ENCODE measurements at places on chromosomes 2 and 18. TPM values are rescaled to one million over a fixed set of nuclear protein-coding genes. Genes with fewer than 3 reads are reported as not detected.

ABI2 gene
- total RNA-seq, result 30.3 TPM

SERPINB12 gene
- 64.6 TPM for total RNA-seq

MYO3B gene
- total RNA-seq, result 5.5 TPM

TUBB8B gene
- not detected for total RNA-seq

KCNJ3 gene
- 3.2 TPM for total RNA-seq

RTP5 gene
- not detected for total RNA-seq

DNA sequence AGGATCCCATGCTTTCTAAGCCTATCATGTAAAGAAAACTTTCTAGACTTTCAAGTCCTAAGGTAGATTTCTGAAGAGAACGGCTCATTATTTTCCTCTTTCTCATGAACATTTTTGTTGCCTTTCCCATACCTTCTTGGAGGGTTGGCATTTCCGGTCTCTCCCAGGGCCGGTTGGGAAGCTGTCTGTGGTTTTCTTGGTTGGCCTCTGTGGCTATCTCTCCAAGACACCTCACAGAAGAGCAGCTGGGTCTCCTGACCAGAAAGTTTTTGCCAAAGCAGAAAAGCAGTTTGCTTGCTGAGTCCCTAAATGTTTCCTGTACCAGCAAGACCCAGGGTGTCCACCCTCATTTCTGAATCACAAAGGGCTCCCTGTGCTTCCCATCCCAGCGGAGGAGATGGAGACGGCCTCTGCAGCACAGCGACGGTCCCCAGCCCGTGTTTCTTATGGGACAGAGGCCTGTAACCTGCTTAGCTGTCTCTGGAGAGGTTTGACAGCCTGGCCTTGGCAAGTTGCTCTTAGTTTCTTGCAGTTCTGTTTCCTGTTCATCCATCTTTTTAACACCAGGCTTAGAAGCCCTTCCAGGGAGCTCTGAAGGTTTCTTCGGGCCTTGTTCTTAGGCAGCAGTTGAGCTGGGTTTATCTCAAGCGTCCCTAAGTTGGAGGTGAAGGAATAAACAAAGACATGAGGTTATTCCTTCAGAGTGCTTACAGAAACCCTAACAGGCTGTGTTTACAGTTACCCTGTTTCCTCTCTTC is 39.8 kb downstream of the GREB1 start:
- no peak for DNase-seq

DNA sequence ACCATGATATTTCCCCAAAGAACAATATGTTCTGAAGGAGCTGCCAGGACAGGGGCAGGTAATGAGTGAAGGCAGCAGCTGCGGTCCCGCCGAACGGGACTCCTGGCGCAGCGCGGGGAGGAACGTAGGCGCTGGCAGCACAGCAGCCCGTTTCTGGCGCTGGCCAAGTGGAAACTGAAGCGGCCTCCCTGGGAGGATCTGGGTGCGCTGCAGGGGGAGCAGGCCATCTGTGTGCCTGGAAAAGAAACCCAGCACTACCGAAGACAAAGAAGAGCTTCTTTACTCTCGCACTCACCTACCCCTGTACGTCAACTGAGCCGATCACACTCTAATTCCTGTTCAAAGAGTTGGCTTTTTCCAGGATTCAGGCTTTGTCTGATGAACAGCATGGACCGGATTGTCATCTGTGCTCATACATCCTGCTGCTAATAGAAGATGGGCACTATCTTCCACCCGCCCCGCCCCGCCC is 11.8 kb downstream of the G6PC2 start:
- DNase-seq, result no peak

DNA sequence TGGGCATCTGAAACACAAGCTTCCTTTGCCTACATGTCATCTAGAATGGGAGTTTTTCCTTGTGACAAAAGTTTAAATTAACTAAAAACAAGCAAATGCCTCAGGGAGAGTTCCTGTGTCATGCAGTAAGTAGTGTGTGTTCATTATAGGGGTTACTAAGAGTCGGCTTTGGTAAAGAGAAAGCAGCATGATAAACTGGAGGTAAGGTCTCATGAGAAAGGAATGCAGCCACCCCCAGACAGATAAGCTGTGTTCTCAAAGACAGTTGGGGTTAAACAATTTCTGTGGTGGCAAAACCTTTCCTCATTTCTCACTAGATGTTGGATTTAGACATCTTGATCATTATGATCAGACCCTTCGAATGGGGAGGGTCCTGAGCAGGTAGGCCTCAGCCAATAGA is 129.7 kb downstream of the MAP4K4 start:
- DNase-seq, result no peak

DNA sequence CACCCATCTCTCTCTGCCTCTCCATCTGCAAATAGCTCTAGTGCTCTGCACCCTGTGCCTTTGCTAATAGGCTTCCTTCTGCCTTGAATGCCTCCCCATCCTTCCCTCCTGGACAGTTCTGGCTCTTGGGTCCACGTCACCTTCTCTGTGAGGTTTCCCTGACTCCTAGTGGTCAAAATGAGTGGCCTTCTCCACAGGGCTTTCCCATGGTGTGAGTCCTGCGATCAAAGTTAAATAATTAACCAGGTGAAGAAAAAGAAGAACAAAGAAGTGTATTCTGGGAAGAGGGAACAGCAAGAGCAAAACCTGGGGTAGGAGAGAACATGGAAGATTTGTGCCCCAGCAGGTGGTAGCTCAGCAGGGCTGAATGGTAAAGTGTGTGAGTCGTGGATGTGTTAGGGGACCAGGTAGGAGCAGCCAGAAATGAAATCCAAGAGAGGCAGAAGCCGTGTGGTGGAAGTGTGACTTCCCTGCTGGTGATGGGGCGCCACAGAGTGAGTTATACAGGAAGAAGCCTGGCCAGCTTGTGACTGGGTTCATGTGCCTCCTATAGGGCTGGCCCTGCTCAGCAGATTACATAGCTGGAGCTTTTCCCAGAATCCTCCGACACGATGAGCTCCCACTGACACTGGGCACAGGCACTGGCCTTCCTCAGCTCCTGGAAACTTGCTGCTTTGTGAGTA is 93.8 kb upstream of the LDAH start:
- DNase-seq, result no peak

DNA sequence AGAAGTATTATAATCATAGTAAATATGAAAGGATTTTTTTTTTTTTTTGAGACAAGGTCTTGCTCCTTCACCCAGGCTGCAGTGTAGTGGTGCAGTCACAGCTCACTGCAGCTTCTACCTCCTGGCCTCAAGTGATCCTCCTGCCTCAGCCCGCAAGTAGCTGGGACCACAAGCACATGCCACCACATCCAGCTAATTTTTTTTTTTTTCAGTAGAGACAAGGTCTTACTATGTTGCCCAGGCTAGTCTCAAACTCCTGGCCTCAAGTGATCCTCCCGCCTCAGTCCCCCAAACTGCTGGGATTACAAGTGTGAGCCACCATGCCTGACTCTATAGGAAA is 301.6 kb upstream of the STON1 start:
- DNase-seq, result no peak

GRCh38 chr18:50008306-50008705 is 186.6 kb downstream of the MYO5B start:
- no peak for DNase-seq

- no peak for DNase-seq
Measured at GRCh38 chr2:183383854-183384253, 259.6 kb downstream of the NUP35 start.

DNA sequence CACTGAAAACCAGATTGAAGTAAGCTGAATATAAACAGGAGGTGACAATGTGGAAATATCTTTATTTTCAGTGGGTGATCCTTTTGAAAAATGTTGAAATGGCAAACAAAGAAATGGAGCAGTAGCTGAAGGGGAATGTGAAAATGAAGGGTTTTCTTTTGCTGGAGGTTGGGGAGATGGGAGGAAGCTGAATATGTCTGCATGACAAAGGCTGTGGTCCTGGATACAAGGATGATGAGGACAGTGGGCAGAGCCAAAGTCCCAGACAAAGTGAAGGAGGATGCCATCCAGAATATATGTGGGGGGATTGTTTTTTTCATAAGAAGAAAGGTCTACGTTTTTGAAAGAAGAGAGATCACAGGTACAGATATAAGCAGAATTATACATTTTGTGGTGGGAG is 6.7 kb downstream of the ALS2 start:
- DNase-seq, result no peak

- DNase-seq, result no peak
Measured at GRCh38 chr18:32372381-32373061, 98.2 kb downstream of the GAREM1 start.

- no peak for DNase-seq
Measured at GRCh38 chr2:201866643-201867473, 60.5 kb downstream of the CDK15 start.

GRCh38 chr2:18883616-18884456 is 294.5 kb upstream of the NT5C1B start:
- no peak for DNase-seq

DNA sequence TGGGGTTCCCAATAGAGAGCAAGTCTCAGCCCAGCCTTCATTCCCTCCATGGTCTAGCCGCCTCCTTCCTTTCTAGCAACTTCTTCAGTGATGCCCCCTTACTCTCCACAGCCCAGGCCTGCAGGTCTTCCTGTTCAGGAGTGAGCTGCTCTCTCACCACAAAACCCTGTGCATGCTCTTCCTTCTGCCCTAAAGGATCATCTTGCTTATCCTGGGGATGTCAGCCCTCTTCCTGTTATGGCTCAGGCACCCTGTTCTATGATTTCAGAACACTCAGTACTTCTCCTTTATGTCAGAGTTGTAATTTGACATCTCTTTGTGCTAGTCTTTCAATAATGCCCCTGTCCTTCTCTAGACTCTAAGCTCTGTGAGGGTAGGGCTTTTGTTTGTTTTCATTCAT is 19.4 kb downstream of the TMEM178A start:
- DNase-seq, result no peak

DNA sequence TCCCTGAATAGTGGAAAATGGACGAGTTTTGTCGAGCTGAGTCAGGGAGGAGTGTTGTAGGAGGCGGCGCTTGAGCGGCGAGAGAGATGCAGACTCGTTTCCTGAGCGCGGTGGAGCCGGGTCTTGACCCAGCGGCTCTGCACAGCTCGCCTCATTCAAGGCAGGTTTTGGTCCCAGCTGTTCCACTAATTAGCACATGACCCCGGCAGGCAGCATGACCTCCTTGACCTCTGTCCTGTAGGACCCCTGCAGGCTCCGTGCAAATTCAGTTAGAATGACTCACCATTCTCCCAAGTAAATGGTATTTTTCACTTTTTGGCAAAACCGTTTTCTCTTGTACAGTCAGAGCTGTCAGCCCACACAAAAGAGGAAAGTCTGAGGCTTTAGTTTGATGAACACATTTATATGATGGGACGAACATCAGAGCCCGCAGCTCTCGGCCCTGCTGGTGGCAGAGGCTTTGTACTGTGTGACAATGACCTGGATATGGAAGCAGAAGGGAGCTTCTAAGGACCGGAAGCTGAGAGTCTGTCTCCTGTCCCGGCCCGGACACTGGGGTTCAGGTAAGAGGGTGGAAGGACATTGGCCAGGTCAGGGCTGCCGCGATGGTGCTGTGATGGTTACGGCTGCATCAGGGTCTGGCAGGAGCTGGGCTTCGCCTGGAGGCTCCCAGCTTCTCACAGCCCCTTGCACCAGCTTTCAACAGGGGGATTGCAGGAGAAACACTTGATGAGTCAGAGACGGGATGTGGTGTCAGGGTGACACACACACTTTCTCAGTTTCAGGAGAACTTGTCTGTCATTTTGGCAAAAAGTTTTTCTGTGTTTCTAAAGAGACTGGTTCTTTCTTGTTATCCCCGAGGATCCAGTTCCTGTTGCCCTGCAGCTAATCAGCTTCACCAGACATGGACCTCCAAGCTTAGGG is 29.9 kb upstream of the ALKAL2 start:
- no peak for DNase-seq

DNA sequence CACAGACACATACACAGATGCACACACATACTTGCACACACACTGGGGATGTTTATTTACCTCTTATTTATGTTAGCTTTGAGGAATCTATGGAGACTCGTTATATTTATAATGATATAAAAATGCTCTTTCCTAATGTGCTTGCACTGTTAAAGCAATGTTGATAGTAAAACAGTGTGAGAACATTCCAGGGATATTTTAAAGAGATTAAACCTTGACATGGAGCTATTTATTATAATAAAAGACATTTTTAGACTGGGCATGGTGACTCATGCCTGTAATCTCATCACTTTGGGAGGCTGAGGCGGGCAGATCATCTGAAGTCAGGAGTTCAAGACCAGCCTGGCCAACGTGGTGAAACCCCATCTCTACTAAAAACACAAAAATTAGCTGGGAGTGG is 557.3 kb upstream of the ZNF804A start:
- no peak for DNase-seq

DNA sequence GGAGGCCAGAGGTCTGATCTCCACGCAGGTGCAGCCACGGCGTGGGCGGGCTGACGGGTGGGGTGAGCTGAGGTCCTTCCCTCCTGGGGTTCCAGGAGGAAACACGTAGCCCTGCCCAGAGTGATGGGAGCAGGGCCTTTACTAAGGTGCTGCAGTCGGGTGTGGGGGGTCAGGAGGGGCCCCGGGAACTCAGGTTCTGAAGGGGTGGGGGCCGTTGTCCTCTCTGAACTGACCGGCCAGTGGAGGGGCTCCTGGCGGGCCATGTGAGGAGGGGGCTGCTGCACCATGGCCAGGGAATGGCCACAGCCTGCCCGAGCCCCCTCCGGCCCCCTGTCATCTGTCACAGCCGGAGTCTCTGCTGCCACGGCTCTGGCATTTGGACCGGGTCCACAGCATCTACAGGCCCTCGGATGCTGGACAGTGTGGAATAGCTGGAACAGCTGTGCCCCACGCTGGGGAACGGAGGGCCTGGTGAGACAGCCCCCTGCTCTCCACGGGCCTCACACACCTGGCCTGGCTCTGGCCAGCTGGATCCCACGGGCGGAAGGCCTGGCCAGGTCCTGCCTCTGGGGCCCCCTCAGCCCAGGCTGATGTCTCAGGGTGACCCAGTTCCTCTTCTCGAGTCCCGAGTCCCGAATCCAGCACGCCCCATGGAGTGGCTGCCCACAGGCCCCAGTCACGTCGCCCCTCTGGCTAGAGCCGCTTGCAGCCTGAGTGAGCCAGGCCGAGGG is 145.6 kb upstream of the GPC1 start:
- no peak for DNase-seq

DNA sequence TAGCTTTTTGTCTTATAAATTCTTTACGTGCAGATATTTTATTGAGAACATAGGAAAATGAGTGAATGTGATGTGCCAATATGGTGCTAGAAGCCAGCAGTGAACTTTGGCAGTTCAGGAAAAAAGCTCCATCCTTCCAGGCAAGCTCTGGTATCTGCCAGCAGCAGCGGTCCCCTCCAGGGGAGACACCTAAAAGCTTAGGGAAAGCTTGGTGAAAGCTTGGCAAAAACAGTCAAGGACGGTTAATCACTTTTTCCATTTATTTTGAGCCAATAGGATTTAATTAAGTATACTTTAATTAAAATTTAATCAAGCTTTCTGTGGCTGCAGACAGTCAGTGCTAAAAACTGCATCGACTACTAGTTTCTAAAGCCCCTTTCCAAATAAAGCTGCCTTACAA is 60.4 kb downstream of the PID1 start:
- no peak for DNase-seq

- no peak for DNase-seq
Measured at GRCh38 chr2:211434773-211435172, 878.4 kb downstream of the CPS1 start.
